NCI-H226 (cell line): ENCODE measurements at places on chromosomes 7 and 10.

DNA sequence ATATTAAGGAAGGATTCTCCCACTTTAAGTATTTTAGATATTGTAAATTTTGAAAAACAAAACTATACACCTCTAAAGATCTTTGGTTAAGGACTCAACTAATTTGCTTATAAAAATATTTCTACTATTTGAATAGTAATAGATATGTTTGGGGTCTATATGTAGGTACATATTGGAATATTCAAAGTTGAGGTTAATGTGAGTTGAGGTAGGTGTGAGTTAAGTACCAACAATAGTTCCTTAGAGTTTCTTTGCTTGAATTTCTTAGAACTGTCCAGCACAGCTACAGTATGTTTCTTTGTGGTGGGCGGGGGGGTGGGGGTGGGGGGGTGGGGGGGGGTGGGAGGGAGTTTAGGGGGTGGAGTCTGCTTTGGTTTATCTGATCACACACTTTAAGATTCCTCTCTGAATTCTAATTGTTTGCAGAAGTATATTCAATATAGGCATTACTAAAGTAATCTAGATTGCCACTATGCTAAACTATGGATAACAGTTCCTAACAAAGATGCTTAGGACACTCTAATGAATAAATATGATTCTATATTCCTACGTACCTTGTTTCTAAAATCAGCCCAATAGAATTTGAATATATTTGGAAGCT is 2.1 kb downstream of the GRM3 start:
- no peak for DNase-seq

- DNase-seq, result no peak
These were observed 8.6 kb downstream of the CPA5 start for GRCh38 chr7:130353196-130353595.

DNA sequence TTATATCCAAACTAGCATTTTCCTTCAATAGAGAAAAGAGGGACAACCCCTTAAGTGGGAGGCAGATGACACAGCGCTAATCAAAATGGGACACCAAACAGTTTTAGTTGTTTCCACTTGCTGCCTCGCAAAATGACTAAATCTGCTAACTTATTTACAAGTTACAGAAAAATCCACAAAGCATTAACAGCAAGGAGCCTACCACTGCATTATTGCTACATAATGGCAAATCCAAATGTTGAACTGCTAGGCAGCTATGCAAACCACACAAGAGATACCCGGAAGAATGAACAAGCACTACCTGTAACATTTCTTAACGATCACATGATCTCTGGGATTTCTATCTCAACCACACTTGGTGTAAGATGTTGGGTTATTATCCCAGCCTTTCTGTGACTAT is 96.7 kb downstream of the SFMBT2 start:
- no peak for DNase-seq

DNA sequence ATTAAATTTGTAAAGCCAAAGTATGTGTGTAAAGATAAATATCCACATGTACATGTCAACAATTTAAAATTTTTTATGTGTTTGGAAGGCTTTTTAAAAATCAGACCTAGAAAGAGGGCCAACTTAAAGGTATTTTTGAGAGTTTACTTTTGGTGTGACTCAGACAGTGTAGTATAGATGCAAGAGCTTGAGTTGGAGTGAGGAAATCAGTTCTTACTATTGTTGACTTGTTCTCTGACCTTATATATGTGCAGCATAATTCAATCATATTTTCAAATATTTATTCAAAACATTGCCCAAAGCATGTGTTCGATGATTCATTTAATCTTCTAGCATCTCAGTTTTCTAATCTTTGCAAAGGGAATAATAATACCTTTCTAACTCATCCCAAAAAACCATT is 243.7 kb upstream of the PRKCQ start:
- no peak for DNase-seq

DNA sequence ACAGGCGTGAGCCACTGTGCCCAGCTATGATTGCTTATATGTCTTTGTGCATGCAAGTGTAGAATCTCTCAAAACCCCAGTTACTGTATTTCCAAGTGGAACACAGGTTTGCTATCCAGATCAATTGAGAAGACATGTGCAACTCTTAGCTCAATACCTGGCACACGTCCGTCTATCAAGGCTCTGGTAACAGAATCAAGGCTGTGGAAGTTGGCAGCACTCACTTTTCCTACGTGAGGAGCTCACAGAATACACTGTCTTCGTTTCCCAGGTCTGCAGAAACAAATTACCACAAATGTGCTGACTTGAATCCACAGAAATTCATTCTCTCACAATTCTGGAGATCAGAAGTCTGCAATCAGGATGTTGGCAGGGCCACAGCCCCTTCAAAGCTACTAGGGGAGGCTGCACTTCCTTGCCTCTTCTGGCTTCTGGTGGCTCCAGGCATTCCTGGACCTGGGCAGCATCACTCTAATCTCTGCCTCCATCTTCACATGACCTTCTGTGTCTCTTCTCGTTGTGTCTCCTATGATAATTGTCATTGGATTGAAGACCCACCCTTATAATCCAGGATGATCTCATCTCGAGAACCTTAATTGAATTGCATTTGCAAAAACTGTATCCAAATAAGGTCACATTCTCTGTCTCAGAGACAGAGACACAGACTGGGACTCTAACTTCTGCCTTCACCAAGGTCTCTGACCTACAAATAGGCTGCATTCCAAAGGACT is 84.8 kb upstream of the C7orf33 start:
- no peak for DNase-seq

- no peak for DNase-seq
These were observed 528.7 kb upstream of the IGFBP3 start for GRCh38 chr7:46449743-46450142.
